ENCODE measurements at places on chromosomes 4 and X.
A peak's percentile ranks its signal among the peaks of the same experiment; 100 is the strongest.

DNA sequence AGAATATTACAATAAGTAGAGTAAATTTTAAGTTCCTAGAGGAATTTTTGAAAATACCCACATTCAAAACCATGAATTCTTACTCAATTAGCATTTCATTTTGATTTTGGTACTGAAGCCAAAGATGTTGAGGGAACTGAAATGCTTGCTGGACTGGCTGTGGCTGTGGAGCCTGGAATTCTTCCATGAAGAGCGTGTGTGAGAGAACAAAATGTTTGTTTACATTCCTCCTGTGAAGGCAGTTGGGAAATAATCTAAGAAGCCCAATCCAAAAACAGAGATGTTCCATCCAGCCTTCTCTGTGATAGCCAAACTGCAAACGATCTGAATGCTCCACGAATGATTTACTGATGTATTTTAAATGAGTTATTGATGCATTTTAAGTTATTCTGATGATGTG is 3.8 kb upstream of the ADH1B start:
- DNase-seq, result no peak

- no peak for DNase-seq
These were observed 946.6 kb downstream of the STIM2 start for GRCh38 chr4:27807207-27807606.

DNA sequence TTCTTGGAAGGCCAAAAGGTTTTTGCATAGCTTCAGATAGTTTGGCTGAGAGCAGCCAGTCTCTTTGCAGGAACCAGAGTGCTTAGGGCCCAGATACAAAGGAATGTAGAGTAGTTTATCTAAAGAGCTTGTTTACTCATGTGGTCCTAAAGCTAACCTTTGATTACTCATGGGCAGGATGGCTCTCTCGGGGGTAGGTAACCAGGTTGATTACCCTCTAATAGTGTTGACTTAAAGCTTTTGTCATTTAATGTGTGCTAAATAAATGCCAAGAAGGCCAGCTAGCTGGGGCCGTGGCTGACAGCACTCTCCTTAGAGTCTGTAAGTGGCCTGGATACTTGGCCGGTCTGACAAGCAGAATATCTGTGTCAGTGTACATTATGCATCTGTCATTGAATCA is 69.7 kb upstream of the MAGEB16 start:
- no peak for DNase-seq

- no peak for DNase-seq
These were observed 61.5 kb upstream of the ZMAT1 start for GRCh38 chrX:101993335-101993734.

GRCh38 chrX:47483306-47484268 is 565 bp upstream of the ZNF41 start:
- no peak for DNase-seq

DNA sequence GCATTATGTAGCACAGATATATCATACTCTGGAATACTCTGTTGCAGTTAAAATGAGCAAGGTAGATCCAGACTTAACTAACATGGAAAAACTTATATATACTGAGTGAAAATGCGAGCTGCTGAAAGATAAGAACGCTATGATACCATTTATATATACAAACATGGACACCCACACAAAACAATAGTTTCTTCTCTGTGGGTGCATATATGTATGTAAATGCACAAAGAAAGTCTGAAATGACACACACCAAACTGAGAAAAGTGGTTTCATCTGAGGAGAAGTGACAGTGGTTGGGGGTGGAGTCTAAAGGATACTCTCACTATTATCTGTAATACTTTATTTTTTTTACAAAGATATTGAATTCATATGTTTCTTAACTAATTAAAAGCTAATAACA is 12.2 kb upstream of the FGF2 start:
- DNase-seq, result no peak

DNA sequence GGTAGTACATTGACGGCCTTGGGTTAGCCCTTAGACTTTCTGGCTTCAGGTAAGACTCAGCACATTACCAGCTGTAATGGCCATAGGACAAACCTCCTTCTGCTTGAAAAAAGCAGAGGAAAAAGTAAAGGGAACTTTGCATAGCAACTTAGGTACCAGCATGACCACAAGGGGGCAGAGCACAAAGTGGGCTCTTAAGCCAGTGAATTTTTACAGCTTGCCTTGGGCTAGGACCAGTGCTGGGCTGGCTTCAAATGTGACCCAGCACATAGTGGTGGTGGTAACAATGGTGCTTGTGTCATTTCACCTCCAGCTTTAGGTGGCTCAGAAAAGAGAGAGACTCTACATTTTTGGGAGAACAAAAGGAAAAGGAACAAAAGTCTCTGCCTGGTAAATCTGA is 66.1 kb downstream of the KLHL4 start:
- no peak for DNase-seq

- DNase-seq, result no peak
These were observed 41.7 kb upstream of the CITED1 start for GRCh38 chrX:72347366-72347765.

- no peak for DNase-seq
These were observed 425.7 kb downstream of the GPAT3 start for GRCh38 chr4:83961575-83961974.

GRCh38 chr4:114361249-114361648 is 237.4 kb upstream of the UGT8 start:
- no peak for DNase-seq

GRCh38 chr4:137065311-137065710 is 467.0 kb downstream of the PCDH18 start:
- DNase-seq, result no peak

- no peak for DNase-seq
These were observed 644.2 kb downstream of the ZNF674 start for GRCh38 chrX:45900766-45901615.

- peak; percentile 26 for DNase-seq
These were observed 75.1 kb upstream of the USP9X start for GRCh38 chrX:41009850-41010846.

- no peak for DNase-seq
These were observed 126.4 kb downstream of the PJA1 start for GRCh38 chrX:69038816-69039215.

DNA sequence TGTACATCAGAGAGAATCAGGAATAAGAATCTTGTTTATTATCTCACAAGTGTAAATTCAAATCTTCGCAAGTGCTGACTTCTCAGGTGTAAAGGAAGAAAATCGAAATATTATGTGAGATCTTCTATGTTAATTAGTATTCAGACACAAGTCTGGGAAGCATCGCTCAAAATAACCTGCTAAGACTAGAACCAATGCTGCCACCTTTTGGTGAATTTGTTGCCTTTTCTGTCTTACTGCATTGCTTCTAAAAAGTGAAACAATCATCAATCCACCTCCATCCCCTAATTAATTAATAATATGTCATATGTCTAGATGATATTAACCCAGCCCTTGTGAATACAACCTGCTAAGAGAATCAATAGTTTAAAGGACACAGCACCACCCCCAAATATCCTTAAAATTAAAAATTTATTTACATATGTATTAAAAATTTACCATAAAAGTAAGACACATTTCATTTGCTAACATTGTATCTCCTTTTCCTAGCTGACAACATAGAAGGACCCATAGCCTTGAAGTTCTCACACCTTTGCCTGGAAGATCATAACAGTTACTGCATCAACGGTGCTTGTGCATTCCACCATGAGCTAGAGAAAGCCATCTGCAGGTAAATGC is 3.5 kb downstream of the EPGN start:
- DNase-seq, result no peak

DNA sequence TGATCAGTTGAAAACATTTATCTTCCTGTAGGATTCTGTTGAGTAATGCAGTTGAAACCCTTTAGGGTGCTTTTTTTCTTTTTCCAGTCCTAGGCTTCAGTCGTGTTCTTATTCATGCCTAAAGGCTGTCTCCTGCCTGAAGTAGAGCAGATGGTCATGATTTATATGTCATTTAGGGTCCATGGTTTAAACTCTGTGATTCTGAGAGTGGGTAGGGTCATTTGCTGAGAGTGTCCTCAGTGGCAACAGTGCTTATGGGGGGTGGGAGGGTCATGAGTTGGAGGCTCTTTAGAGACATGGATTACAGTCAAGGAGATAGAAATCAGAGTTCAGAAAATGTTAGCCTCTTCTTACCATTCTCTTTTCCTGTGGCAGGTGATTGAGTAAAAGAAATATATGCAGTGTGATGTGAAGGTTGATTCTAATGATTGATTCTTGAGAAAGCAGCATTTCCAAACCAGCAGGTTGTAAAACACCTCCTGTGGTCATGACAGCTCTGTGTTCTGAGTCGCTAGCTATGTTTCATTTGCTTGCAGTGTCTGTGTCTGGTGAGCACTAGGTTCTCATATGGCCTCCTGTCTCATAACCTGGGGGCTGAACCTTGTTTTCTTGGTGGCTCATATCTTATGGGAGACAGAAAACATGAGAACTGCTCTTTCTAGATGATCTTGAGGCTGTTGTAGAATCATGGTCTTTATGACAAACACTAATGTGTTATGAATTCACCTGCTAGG is 60.4 kb downstream of the JADE1 start:
- no peak for DNase-seq

DNA sequence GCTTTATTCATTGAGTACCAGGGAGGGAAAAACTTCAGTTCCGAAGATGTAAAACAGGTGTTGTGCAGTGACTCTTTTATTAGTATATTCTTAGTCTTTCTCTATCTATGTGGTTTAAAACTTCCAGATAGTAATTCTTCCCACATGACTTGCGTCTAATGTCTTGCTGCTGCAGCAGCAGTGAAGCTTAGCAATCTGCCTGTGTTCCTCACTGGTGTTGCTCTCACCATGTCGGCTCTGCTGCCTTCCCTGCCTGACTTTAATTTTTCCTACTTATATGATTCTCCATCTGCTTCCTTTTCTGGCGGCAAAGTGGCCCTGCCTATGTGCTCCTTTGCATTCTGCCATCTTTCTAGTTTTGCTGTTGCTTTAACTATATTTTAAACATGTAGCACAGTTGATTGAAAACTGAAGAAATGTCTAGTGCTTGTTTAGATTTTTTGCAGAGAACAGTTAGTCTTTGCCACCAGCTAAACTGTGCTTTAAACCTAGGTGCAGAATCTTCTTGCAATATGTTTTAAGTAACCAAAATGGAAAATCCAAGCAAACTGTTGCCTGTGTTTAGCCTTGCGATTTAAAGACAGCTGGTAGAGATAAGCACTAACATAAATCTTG is 1934.2 kb upstream of the IGFBP7 start:
- DNase-seq, result no peak

GRCh38 chr4:116332508-116332907 is 752.9 kb downstream of the TRAM1L1 start:
- no peak for DNase-seq

DNA sequence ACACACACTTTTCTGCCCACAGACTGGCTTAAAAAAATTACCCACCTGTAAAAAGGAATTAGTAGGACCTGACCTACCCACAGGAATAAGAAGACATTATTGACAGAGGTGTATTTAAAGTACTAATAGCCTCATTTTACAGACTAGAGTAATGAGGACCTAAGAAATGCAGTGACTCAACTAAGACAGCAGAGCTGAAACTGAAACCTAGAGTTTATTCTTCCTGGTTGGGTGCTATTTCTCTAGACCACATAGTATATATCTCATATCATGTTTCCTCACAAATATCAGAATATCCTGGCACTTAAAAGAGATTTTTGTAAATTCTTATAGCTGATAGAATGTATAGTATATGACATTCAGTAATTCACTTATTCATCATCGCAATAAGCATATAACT is 435.0 kb downstream of the MAGEE1 start:
- DNase-seq, result no peak

DNA sequence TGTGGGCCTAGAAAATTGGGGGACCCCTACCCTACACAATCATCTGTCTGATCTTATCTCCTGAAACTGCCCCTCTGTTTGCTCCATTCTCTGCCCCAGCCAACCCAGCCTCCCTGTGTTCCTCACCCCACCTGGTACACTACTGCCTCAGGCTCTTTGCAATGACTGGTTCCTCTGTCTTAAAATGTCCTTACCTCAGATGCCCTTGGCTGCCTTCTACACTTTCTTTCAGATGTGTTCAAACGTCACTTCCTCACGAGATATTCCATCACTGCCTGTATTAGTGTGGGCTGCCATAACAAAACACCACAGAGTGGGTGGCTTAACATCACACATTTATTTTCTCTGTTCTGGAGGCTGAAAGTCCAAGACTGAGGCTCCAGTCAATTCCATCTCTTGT is 29.2 kb downstream of the QDPR start:
- DNase-seq, result no peak

- no peak for DNase-seq
These were observed 69.0 kb downstream of the ATOH1 start for GRCh38 chr4:93897559-93897958.

DNA sequence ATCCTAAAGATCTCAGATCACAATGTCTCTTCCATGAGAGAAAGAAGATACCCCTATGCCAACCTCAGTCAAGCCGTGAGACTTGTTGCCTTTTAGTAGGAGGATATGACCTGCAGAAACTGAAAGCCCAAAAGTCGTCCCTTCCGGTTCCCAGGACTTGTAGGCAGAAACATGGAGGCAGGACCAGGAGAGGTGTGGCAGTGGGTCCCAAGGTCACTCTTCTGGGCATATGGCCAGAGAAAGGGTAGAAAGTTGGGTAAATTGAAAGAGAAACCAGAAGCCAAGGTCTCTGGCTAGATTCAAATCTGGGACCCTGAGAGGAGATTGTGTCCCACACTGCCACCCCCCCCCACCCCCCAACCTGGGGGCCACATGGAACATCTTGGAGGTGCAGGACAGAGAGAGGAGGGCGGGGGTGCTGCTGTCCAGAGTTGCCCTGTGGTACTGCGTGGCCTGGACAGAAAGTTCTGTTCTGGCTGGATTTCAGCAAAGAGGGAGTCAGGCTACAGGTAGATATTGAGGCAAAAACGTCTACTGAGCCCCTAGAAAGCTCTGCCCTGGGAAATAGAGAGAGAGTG is 55.4 kb downstream of the DDX3X start:
- no peak for DNase-seq

DNA sequence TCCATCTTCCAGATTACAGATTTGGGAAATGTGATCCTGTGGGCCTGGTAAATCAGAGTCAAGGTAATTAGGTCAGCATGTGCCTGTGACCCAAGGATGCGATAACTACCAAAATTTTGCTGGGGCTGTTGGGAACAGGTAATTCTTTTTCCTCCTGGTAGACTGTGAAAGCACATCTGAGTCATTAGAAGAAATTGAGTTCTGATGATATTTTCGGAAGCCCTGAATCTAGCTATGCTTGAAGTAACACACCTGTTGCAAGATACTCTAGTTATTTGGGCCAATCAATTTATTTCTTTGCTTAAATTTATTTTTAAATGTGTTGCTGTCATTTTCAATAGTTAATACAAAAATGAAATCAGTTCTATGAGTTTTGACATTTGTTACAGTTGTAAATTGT is 903.6 kb downstream of the RPA4 start:
- DNase-seq, result no peak

GRCh38 chr4:100960232-100960631 is 387.1 kb downstream of the PPP3CA start:
- DNase-seq, result no peak

All from activated CD8-positive, alpha-beta memory T cell treated with anti-CD3 and anti-CD28 coated beads, Interleukin-2, amount 50 U/mL, for 4 hours (primary cell).